Hindlimb muscle (tissue), 1 donor: ENCODE measurements at places on chromosomes 6 and 20.

DNA sequence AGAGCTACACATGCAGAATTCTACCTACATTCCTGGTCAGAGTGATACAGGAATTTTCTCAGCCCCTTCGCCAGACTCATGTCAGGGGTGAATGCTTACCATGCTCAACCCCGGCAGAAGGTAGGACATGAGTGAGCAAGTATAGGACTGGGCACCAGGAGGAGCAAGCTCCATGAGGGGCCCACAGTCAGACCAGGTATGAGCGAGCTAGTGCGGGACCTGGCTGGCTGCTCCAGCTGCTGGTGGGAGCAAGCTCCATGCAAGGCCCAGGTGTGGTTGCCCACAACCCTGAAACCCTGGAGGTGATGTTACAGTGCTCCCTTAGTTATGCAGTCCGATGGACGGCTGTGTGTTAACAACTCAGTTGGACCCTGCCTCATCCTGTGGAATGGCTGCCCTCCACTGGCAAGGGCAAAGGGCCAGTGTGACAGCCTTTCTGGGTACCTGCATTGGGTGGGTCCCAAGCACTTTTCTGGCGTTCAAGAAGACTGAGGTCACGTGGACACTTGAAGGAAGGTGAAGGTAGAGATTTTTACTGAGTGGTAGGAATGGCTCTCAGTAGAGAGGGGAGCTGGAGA, 503.5 kb upstream of the CITED2 start:
- no peak for DNase-seq

GRCh38 chr6:19159089-19159488, 678.1 kb upstream of the ID4 start:
- DNase-seq: no peak

DNA sequence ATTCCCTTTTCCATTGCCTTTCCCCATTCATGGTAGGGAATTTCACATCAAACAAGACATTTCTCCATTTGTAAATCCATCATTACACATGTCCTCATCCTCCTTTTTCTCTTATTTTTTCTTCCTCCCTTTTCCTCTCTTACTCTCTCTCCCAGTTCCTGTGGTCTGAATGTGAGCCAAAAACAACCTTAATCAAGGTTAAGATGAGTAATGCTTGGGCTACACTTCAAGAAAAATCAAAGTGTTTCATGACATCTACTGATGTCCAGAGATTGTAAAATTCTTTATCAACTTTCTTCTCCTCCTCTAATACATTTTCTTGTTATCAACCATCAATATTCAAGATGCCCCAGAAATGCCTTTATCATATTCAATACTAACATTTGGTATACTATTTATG, 208.0 kb upstream of the PRND start:
- DNase-seq: no peak

- DNase-seq: no peak
Measured at GRCh38 chr6:113466526-113466925, 390.6 kb upstream of the MARCKS start.

DNA sequence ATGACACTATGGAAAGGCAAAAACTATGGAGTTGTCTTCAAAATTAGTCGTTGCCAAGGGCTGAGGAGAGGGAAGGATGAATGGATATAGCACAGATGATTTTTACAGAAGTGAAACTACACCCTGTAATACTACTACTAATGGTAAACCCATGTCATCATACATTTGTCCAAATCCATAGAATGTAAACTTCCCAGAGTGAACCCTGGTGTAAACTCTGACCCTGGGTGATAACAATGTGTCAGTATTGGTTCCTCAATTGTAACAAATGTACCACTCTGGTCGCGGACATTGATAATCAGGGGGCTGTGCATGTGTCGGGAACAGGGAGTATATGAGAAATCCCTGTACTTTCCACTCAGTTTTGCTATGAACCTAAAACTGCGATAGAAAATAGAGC, 72.2 kb downstream of the CNBD2 start:
- DNase-seq: no peak

GRCh38 chr20:60813066-60813465, 439.0 kb upstream of the CDH4 start:
- no peak for DNase-seq

- no peak for DNase-seq
Measured at GRCh38 chr6:8652710-8653109, 217.4 kb upstream of the SLC35B3 start.

DNA sequence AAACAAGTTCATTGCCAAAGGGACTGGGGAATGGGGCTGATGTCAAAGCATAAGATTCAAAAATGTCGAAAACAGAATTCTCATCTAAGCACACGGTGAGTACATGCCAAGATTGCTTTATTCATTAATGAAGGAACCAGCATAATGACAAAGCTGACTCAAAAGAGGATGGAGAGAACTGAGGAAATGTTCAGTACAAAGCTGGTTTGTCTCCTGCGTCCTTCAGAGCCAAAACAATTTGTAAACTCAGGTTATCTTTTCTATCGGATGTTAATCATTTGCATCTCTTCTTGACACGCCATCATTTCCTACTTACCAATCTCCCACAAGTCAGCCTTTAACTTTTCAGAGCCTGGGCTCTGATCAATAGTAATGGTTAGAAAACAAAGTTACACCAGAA, 195.6 kb upstream of the PMEPA1 start:
- no peak for DNase-seq

DNA sequence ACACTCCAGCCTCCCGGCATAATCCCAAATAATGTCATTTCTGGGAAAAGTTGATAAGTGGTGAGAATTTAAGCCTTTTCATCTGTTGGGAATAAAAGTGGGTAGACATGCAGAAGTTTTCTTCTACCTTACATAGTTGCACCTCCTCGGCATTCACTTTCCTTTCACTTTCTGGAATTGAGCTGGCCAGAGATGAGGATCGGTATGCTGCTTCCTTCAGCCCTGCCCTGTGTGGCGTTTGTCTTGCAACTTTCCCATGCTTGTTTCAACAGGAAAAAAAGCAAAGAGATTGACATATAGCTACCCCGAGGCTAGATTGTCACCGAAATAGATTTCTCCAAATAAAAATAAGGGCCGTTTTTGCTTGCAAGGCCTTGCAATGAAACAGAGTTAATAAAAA, 65.8 kb upstream of the JAG1 start:
- no peak for DNase-seq

GRCh38 chr6:170038708-170039107, 252.2 kb downstream of the DLL1 start:
- no peak for DNase-seq

DNA sequence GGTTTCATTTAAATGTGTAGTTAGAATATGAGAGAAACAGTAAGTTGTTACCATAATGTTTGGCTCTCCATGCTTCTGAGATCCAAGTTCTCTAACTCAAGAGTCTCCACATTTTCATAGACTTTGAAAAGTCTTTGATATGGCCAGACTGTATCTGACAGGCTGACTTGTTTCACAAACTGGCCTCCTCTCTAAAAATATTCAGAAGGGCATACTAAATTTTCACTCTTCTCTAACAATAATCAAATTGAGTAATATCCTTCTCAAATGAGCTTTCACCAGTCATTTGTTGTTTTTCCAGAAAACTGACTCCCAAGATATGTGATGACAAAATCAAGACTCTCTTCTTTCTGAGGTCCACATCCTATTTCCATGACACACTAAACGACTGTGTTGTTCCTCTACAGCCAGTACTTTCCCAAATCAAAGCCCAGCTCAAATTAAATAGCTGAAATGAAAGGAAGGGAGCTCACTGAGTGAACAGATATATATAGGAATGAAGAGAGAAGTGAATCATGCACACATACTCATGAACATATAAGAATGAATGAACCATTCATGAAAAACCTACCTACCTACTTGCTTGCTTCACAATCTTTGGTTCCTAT, 15.1 kb downstream of the HIVEP2 start:
- no peak for DNase-seq

GRCh38 chr20:37190354-37191112, 11.2 kb upstream of the MROH8 start:
- no peak for DNase-seq

DNA sequence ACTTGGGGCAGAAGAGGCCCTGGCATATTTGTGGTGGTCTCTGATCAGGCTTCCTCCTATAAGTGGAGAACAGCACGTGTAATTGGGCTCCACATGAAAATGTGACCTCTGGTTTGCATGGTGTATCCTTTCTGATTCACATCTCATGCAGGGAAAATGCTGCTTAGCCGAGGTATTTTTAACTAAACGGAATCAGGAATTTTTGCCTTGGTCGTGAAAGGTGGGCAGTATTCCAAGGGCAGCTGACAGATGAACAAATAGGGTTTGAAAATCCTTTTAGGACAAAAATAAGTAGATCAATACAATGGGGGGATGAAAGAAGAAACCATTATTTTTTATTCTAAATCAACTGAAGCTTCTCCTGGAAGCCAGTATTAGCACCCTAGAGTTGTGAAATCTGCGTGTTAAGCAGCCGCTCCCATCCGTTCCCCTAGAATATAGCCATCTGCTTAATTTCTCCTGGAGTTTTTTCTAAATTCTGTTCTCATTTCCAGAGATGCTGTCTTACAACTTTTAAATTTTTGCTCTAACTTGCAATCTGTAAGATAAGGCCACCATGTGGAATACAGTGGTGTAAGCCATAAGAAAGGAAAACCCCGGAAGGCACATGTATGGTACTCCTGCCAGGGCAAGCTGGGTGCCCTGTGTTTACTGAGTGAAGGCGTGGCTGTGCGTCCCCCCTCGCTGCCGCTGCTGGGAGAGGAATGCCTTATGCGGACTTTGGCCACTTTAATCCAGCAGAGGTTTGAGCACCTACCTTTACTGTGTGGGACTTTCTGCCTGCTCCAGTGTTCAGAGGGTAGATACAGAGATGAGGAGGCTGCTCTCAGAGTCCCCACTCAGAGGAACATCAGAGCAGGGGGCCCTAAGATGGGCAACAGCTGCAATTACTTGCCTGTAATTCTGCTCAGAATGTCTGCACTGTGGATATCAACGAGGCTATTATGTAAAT, 52.4 kb downstream of the SYNJ2 start:
- no peak for DNase-seq

DNA sequence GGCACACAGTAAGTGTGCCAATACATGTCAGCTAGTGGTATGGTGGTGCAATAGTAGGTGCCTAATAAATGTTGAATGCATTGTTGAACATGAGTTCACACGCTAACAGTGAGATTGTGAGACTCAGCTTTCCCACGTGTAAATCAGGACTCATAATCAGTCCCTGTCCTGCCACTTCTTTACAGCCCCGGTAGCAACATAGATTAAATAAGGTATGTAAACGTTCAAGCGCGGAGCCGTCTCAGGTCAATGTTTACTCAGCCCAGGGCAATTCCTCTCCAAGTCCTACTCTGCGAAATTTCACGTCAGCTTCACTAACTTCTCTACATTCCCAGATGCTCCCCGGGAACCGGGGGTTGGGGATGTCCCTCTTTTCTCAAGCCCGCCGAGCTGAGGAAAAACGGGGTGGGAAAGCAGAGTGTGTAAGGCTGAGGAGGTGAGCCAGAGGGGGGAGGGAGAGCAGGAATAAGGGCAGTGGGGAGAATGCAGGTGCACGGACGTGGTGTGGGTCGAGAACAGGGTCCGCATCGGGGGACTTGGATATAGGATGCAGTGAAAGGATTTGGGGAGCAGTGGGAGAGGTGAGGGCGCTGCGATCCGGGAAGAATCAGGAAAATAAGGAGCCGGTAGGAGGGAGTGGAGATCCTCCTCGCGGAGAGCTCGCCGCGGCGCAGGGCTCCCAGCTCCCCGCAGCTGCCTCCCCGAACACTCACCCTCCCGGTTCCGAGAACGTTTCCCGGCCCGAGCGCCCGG, 544 bp upstream of the TP53INP2 start:
- peak; percentile 36 for DNase-seq

- DNase-seq: no peak
Measured at GRCh38 chr6:153564803-153565202, 433.7 kb upstream of the RGS17 start.

- peak; percentile 7 for DNase-seq
Measured at GRCh38 chr20:43068482-43068881, 121.2 kb downstream of the PTPRT start.

DNA sequence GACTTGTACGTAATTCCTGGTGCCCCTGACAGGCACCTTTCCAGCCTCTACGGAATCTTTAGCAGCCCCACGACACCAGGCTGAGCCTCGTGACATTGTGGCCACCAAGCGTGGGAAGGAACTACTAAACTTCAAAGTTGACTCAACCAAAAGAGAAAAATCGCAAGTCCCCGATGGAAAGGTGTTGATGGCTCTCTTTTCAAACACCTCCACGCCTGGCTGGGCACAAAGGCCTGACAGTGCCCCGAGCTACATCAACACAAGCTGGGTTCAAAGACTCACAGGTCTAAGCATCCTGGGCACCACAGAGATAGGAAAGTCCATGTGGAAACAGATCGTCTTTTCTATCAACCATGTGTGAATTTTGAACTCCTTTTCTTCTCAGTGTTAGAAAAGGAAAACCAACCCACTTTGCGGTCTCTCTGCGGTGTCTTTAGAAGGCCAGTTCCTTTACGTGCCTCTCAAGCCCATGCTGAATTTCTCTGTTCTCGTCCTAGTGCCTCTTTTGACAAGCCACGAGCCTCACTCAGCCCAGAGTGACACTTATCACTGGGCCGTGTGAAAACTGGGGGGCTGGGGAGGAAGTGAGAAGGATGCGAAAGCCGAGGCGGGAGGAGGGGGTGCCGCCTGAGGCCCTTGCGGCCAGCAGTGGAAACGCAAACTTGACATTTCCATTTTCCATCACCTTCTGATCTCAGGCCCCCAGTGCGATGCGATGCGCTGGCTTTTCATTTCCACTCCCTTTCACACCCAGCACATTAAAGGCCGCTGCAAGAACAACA, 59.4 kb downstream of the GFOD1 start:
- no peak for DNase-seq

DNA sequence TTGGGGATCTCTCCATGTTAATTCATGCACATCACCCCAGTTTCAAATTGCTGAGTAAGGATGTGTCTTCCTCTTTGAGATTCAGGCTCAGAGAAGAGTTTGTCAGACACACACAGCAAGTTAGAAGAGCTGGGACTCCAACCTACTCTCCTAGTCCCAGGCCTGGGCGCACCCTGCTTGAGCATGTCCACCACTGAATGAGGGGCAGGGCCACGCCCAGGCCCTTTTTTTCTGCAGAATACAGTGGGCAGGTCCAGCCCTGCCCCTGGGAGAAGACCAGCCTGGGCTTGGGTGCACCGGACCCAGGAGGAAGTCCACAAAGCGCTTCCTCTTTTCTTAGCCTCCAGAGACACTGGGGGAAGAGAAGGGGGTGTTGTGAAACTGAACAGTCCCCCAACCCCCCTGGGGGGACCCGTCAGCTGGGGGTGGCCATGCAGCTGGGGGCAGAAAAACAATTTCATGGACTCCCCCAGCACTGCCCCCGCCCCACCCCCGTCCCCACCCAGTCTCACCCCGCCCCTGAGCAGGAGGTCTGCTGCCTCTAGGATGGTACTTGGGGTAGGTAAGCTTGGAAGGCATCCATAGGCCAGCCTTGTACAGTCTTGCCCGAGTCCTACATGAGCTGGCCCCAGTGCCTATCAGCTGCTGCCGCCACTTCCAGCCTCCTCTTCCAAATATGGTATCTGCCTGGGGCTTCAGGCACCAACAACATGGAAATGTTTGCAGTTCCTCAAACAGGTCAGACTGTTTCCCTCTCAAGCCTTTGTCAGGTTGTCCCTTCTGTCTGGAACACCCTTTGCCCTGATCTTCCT, 11.7 kb upstream of the HCK start:
- DNase-seq: no peak
